ENCODE measurements at places on chromosomes 3 and 15.

GRCh38 chr3:174303907-174304560 is 555.1 kb upstream of the NAALADL2 start:
- no peak for DNase-seq

DNA sequence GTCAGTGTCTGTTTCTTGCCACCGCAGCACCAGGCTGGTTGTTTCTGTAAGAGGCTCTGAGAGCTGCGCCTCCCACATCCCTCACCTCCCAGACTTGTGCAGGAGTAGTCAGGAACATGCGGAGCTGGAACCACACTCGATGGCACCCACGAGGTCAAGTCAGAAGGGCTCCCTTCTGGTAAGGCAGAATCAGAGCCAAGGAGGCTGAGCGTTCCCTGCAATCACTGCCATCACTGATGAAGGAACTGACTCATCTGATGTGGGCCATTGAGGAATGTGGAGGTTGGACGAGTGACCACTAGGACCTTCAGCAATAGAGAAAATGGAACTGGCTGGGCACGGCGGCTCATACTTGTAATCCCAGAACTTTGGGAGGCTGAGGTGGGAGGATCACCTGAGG is 35.7 kb upstream of the BLM start:
- DNase-seq: peak; percentile 92

GRCh38 chr3:14550651-14551611 is 10.8 kb upstream of the GRIP2 start:
- no peak for DNase-seq

- no peak for DNase-seq
Measured at GRCh38 chr3:52779837-52780585, 2.6 kb downstream of the ITIH1 start.

GRCh38 chr3:54020436-54020835 is 101.9 kb upstream of the CACNA2D3 start:
- DNase-seq: no peak

DNA sequence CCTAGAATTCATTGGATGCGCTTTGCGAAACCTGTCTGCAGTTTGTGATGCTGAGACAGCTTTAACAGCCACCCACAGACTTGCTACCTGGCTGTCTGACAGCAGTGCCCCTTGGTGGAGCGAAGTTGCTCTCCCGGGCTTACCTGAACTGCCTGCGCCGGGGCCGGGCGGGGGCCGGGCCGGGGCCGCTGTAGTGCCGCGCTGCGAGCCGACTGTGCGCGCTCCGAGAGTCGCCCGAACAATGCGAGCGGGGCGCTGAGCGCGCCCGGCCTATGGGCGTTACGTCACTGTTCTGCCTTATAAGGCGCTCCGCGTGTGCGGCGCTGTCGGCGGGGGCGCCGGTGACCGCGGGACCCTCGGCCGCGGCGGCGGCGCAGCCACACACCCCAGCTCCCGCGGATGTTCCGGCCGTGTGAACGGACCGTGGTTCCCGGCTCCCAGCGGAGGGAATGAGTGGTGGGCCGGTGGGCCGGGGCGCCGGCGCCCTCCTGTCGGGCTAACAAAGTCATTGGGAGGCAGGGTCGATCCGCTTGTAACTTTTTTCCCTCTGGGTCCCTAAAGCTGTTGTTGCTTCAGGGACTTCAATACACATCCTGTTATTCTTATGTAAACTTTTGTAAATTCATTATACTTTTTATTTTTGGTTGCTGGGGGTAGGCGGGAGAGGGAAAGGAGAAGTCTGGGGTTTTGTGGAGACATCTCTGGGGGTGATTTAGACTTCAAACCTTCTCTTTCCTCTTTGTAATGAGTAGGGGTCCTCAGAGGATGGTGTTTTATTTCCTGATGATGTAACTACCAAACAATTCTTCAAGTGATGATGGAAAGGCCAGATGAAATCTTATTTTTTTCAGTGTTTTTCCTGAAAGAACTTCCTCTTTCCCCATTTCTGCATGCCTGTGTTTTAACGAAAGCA is 58.5 kb downstream of the CMSS1 start:
- DNase-seq: peak; percentile 89

GRCh38 chr3:117218641-117219048 is 509.1 kb downstream of the TUSC7 start:
- DNase-seq: no peak

GRCh38 chr3:117874028-117874690 is 1160.5 kb downstream of the IGSF11 start:
- DNase-seq: no peak

- no peak for DNase-seq
Measured at GRCh38 chr3:53821631-53822121, 24.5 kb downstream of the CHDH start.

GRCh38 chr3:126883241-126883640 is 99.7 kb upstream of the PLXNA1 start:
- DNase-seq: peak; percentile 39

GRCh38 chr15:58506783-58507668 is 75.2 kb downstream of the LIPC start:
- DNase-seq: peak; percentile 12

GRCh38 chr3:28840976-28841376 is 439.9 kb upstream of the RBMS3 start:
- DNase-seq: no peak

- DNase-seq: no peak
Measured at GRCh38 chr15:78951841-78952238, 7.0 kb upstream of the CTSH start.

- no peak for DNase-seq
Measured at GRCh38 chr3:25453619-25454004, 25.5 kb downstream of the RARB start.

DNA sequence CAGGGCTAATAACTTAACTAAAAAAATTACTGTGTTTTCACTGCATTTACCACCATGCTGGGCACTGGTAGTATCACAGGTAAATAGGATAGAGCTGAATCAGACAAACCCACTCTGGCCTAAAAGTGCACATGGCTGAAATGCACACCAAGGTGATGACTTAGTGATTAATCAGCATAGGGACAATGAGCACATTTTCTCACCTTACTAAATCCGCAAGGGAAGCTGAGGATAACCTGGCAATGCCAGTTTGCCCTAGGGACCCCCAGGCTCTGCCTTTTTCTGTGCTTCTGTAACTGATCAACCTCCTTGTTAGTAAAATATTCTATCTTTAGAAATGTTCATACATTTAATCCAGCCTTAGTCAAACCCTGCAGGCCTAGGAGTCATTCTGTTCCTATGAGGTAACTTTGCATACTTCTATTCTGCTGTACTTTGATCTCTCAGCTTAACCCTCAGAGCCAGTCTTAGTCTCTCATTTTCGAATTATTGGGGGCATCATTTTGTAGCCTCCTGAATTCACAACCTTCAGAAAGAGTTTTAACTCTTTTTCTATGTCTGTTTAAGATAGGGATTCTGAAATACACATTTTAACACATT is 562.9 kb upstream of the KCNMB2 start:
- no peak for DNase-seq

- no peak for DNase-seq
Measured at GRCh38 chr3:124201786-124202185, 209.9 kb upstream of the ROPN1 start.

- no peak for DNase-seq
Measured at GRCh38 chr15:78037779-78038305, 39.7 kb downstream of the TBC1D2B start.

DNA sequence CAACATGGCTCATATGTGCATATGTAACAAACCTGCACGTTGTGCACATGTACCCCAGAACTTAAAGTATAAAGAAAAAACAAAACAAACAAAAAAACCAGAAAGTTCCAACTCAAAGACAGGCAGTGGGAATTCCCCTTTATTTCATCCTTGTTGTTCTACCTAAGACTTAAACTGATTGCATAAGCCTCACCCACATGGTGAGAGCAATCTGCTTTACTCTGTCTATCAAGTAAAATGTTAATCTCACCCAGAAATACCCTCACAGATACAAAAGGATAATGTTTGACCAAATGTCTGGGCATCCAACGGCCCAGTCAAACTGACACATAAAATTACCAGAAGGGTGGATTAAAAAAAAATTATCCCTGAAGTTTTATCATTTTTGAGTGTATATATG is 190.9 kb upstream of the PLSCR5 start:
- no peak for DNase-seq

DNA sequence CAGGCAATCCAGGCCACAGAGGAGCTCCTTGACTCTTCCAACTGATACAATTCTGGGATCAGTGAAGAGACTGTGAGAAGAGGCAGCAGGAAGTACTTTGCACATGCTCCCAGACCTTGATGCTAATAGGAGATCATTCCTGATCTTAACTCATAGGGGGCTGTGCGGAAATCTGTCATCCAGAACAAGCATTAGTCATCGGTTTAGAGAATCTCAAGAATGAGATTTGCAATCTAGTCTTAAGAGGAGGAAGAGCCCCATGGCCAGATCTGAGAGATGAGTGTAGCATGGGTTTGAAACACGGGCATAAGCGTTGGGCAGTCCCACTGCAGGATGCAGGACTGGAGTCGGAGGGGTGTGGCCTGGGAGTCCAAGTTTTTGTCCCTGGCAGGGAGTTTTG is 1081.1 kb downstream of the NAALADL2 start:
- peak; percentile 32 for DNase-seq

DNA sequence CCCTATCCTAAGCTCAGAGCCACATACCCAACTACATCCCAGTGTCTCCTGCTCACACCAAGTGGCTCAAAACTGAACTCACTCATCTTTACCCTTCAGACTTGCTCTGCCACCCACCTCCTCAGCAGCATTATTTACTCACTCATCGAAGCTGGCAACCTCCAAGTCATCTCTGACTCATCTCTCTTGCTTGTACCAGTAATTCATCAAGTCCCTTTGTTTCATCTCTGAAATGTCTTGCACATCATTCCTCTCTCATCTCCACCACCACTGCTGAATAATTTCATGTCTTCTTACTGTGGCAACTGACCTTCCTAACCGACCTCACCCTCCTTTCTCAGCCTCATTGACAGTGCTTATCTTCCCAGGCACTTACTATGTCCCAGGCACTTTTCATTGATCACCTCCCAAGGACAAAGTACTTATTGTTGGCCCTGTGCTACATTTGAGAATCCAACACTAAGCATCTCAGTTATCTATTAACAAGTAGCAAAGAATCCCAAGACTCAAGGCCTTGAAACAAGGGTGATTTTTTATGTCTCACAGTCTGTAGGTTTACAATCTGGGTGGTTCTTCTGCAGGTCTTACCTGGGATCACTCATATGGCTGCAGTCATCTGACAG is 82.0 kb downstream of the MRPL46 start:
- DNase-seq: peak; percentile 43

DNA sequence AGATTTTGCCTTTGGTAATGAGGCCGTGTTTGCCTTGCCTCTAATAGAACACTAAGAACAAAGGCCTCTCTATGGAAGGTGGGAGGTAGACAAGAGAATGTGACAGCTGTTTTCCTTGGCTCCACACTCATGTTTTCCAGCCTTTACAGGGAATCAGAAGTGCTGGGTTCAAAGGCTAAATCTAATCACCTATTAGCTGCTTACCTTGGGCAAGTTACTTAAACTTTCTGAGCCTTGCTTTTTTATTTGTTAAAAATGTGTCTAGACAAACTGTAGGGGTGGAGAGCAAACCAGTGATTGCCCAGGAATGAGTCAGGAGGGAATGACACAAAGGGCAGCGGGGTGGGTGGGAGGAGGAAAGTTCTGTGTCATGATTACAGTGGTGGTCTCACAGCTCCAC is 179.0 kb downstream of the P3H2 start:
- DNase-seq: peak; percentile 21

DNA sequence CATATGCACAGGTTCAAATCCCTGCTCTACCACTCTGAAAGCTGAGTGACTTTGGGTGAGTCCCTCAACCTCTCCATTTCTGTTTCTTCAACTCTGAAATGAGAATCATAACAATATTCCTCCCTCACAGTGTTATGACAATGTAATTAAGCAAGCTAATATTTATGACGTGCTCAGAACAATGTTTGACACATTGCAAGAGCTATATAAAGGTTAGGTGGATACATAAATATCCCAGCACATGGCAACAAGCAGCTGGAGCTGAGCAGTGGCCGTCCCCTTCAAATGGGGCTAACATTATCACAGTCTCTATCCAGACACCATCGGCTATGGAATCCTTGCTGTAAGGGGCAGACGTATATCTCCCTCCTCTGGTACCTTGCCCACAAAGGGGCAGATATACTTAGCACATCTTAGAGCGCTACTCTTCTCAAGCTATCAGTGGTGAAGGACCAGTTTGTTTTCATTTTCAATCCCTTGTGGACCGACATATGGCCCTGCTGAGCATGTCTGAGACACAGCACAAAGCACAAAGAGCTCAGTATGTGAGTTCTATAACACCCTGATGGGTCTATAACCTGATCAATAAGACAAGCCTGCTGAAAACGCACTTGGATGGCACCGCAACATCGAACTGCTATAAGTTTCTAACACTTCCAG is 80.9 kb downstream of the PRICKLE2 start:
- no peak for DNase-seq

- DNase-seq: peak; percentile 4
Measured at GRCh38 chr3:102536456-102536855, 101.6 kb downstream of the ZPLD1 start.

GRCh38 chr15:85707519-85708338 is 87.0 kb downstream of the KLHL25 start:
- DNase-seq: peak; percentile 39

GRCh38 chr3:94137377-94137776 is 74.5 kb downstream of the NSUN3 start:
- DNase-seq: no peak

GRCh38 chr3:23884481-23884880 is 32.3 kb downstream of the NKIRAS1 start:
- no peak for DNase-seq

Measured in foreskin fibroblast (primary cell).